ENCODE measurements at places on chromosomes 4 and X.

DNA sequence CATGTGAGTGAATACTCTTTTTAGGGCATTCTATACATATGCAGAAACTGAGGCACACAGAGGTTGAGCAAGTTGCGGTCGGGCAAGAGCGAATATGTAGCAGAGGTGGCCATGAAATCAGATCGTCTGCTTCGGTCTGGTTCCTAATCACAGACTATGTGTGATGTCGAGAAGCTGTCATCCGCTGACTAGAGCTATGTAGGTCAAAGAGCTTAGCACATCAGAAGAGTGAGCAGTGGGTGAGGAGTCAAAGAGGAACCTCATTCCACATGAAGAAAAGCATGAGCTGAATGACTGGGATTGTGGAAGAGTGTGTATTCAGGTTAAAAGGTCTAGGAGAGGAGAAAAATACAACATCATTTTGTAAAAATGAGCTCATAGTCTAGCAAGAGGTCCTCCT lies 19.0 kb downstream of the GAB3 start:
- H3K27ac ChIP-seq = no peak overlapping the region
- H3K4me1 ChIP-seq = peaks cover 18% of the 10 kb centered on the region
- H3K36me3 ChIP-seq = no peaks in the 10 kb centered on the region
- H3K4me3 ChIP-seq = no peak overlapping the region

- no peak overlapping the region for H3K27ac ChIP-seq
- DNase-seq = no peak
- H3K4me1 ChIP-seq = no peaks in the 10 kb centered on the region
- no peaks in the 10 kb centered on the region for H3K36me3 ChIP-seq
- H3K27me3 ChIP-seq = no peaks in the 10 kb centered on the region
Measured at GRCh38 chr4:15799701-15800100, 21.6 kb downstream of the CD38 start.

- H3K27me3 ChIP-seq = no peaks in the 10 kb centered on the region
- no peaks in the 10 kb centered on the region for H3K36me3 ChIP-seq
- H3K27ac ChIP-seq = no peak overlapping the region
Measured at GRCh38 chr4:139253713-139254112, 26.3 kb downstream of the MGARP start.

GRCh38 chr4:74410272-74410671 lies 34.7 kb upstream of the AREG start:
- no peaks in the 10 kb centered on the region for H3K27me3 ChIP-seq
- peak; percentile 34 for DNase-seq
- no peaks in the 10 kb centered on the region for H3K36me3 ChIP-seq
- H3K4me1 ChIP-seq = no peaks in the 10 kb centered on the region
- no peak overlapping the region for H3K4me3 ChIP-seq

- H3K27ac ChIP-seq = peak overlapping the region; percentile 93
- H3K27me3 ChIP-seq = peaks cover 3% of the 10 kb centered on the region
- H3K4me1 ChIP-seq = peaks cover 5% of the 10 kb centered on the region
- H3K36me3 ChIP-seq = no peaks in the 10 kb centered on the region
Measured at GRCh38 chrX:53421772-53422085, 725 bp downstream of the SMC1A start.

GRCh38 chr4:179894066-179894778 lies 2349.0 kb upstream of the TENM3 start:
- no peaks in the 10 kb centered on the region for H3K27me3 ChIP-seq
- no peak overlapping the region for H3K4me3 ChIP-seq
- no peaks in the 10 kb centered on the region for H3K4me1 ChIP-seq
- DNase-seq = peak; percentile 1
- H3K27ac ChIP-seq = no peak overlapping the region

DNA sequence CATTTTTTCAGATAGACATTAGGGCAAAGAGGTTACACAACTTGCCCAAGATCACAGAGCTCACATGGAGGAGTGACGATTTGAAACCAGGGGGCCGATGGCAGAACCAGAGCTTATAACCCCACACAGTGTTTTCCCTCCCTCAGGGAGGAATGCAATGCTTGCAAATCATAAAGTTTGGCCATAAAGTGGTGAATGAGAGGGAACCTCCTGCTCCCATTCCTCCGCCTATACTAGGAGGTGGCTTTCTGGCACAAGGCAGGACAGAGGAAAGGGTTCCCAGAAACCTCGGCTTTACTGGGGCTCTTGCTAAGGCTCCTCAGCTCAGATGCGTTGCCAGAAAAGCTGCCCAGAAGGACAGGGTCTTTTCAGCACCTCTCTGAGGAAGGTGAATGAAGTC lies 19.3 kb downstream of the TMEM154 start:
- no peak overlapping the region for H3K4me3 ChIP-seq
- H3K36me3 ChIP-seq = no peaks in the 10 kb centered on the region
- no peaks in the 10 kb centered on the region for H3K27me3 ChIP-seq

DNA sequence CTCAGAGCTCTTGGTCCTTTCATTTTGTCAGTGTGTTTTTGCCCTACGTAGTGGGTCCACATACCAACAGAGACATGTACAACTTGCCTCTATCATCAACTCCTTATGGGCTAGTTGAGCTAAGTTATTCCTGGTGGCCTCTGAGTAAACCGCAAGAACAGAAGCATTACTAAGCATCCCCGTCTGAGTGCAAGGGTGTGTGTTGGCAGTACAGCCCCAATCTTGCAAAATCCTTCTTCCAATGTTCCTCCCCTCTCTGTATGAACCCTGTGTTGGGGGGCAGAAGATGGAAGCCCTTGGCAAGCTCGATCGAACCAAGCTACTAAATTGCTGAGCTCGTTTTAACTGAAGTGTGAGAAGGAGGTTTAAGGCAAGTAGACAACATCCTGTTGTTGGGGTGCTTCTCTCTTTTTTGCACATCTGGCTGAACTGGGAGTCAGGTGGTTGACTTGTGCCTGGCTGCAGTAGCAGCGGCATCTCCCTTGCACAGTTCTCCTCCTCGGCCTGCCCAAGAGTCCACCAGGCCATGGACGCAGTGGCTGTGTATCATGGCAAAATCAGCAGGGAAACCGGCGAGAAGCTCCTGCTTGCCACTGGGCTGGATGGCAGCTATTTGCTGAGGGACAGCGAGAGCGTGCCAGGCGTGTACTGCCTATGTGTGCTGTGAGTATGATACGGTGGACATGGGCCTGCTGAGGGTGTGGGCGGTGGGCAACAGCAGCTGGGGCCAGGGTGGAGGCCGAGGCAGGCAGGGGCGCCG lies at the start of gene SH2D1A:
TSS of gene SH2D1A (plus strand) at position 447 of the 760 bp plus-strand sequence. CDS start at position 527, 80 bp downstream.
- DNase-seq = no peak
- no peak within 1 kb of the TSS for H3K27ac ChIP-seq
- H3K36me3 ChIP-seq = no peaks in the 10 kb centered on the region
- no peaks in the 10 kb centered on the region for H3K4me1 ChIP-seq

DNA sequence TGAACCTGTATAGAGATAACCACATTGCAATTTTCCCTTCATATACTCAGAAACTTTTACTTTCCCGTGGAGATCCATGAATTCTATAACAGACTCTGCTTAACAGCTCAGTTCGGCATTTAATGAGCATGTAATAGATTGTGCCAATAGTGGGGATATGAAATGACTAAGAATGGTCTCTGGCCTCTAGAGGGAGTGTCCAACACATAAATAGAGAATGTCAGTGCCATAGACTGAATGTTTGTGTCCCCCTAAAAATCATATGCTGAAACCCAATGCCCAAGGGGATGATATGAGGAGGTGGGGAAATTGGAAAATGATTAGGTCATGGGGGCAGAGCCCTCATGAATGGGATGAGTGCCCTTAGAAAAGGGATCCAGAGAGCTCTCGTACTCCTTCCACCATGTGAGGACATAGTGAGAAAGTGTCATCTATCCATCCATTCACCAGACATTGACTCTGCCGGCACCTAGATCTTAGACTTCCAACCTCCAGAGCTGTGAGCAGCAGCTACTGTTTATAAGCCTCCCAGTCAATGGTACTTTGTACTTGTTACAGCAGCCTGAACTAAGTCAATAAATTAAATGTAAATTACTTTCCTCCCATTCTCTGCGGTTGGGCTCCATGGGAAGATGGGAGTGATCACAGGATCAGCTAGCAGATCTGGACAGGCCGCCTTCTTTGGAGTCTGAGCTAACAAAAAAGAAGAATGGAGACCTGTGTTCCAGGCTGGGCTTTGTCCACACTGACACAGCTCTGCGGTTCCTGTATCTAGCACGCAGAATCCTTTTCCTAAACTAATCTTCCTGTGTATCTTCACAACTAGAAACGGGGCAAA lies 28.1 kb upstream of the HPSE start:
- H3K4me1 ChIP-seq = peaks cover under 1% of the 10 kb centered on the region
- H3K27me3 ChIP-seq = no peaks in the 10 kb centered on the region
- peak; percentile 38 for DNase-seq
- H3K27ac ChIP-seq = no peak overlapping the region

DNA sequence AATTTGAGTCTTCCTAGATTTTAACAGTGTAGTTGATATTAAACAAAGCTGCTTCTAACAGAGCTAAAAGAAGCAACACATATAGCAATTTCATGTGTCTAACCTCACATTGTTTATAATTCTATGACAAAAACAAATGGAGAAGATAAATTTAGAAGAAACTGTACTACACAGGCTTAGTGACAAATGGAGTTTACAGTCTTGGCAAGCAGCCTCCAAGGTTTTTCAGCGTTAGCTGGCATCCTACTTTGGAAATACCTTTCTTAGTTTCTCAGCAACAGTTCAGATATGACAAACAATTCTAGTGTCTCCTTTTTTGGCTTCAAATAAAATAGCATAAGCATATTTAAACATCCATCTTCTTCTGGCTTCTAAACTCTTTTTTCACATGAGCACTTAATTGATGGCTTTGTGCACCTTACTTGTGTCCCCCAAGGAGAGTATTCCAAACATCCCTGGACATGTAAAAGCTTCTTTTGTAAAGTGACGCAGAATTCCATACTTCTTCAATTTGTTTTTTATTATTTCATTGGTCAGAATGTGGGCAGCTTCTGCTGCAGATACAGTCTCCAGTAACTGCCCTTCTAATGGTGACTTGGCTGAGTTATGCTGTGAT lies 249.8 kb downstream of the ANTXR2 start:
- H3K4me1 ChIP-seq = no peaks in the 10 kb centered on the region
- no peak overlapping the region for H3K27ac ChIP-seq
- no peaks in the 10 kb centered on the region for H3K36me3 ChIP-seq

DNA sequence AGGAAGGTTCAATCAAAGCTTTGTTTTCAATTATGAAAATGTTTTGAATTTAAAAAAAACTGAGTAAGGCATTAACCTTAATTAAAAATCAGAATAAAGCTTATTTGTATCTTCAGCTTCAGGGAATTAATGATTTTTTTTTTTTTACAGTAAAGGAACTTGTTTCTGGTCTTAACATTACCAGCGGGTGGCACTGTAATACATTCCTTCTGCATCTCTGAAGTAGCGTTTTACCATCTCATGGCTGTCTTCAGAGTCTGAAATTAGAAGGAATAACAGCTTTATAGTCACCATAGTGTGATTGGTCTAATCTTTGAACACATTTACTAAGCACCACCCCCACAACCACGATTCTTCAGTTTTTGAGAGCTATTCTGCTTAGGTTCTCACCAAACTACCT lies 102.6 kb downstream of the IL1RAPL2 start:
- no peaks in the 10 kb centered on the region for H3K4me1 ChIP-seq
- H3K27ac ChIP-seq = no peak overlapping the region
- H3K27me3 ChIP-seq = peaks cover 13% of the 10 kb centered on the region
- no peaks in the 10 kb centered on the region for H3K36me3 ChIP-seq
- peak; percentile 37 for DNase-seq

GRCh38 chr4:106495476-106495875 lies 126.9 kb upstream of the GIMD1 start:
- no peak overlapping the region for H3K4me3 ChIP-seq
- no peaks in the 10 kb centered on the region for H3K27me3 ChIP-seq
- no peaks in the 10 kb centered on the region for H3K4me1 ChIP-seq
- DNase-seq = no peak
- H3K36me3 ChIP-seq = no peaks in the 10 kb centered on the region
- no peak overlapping the region for H3K27ac ChIP-seq

GRCh38 chr4:5638976-5639375 lies 69.4 kb downstream of the EVC2 start:
- H3K4me1 ChIP-seq = peaks cover 8% of the 10 kb centered on the region
- H3K27me3 ChIP-seq = no peaks in the 10 kb centered on the region
- no peak overlapping the region for H3K27ac ChIP-seq
- peak; percentile 63 for DNase-seq
- H3K4me3 ChIP-seq = no peak overlapping the region

DNA sequence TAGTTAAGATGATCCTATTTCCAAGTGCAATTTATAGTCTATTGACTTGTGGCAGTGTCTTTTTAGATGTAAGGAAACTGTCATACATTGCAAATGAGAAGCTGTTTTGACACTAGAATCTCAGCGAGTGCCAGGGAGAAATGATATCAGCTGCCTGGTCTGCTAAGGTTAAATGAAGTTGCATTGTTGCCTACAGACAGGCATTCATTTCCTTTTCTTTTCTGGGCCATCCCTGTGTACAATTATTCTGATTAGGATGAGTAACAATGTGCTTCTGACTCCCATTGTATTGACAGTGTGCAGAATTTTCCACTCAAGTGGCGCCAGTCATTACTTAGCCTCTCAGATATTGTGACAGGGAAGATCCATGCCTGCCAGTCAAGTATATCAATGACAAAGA lies 231.2 kb downstream of the GPAT3 start:
- H3K27me3 ChIP-seq = peaks cover 14% of the 10 kb centered on the region
- H3K4me3 ChIP-seq = no peak overlapping the region
- no peak for DNase-seq
- H3K27ac ChIP-seq = no peak overlapping the region

DNA sequence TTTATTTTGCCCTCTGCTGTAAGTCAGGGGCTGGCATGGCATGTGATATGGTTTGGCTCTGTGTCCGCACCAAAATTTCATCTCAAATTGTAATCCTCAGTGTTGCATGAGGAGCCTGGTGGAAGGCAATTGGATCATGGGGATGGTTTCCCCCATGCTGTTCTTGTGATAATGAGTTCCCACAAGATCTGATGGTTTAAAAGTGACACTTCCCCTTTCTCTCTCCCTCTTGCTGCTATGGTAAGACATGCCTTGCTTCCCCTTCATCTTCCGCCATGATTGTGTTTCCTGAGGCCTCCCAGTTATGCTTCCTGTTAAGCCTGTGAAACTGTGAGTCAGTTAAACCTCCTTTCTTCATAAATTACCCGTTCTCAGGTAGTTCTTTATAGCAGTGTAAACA lies 72.0 kb upstream of the MSX1 start:
- no peak for DNase-seq
- H3K36me3 ChIP-seq = no peaks in the 10 kb centered on the region
- no peak overlapping the region for H3K4me3 ChIP-seq
- H3K4me1 ChIP-seq = peaks cover 5% of the 10 kb centered on the region
- no peak overlapping the region for H3K27ac ChIP-seq
- H3K27me3 ChIP-seq = peaks cover 8% of the 10 kb centered on the region

DNA sequence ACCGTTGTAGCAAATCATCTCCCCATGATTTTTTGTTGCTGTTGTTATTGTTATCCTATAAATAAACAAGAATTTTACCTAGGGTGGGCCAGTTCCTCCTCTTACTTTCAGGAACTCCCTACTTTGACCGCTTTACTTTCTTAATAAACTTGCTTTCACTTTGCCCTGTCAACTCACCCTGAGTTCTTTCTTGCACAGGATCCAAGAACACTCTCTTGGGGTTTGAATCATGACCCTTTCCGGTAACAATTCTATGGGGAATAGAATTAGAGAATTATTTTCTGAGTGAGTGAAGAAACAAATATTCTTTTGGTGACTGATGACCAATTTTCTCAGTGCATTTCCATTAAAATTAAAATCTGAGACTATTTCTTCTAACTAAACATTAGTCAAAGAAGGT lies 584.0 kb upstream of the TENM3 start:
- H3K4me3 ChIP-seq = no peak overlapping the region
- no peak overlapping the region for H3K27ac ChIP-seq
- no peak for DNase-seq
- no peaks in the 10 kb centered on the region for H3K27me3 ChIP-seq
- H3K36me3 ChIP-seq = no peaks in the 10 kb centered on the region

Data from mesenchymal stem cell (in vitro differentiated cells and primary cell).